Activated CD4-positive, alpha-beta T cell treated with anti-CD3 and anti-CD28 coated beads for 24 hours (primary cell): ENCODE measurements at places on chromosomes 13 and 19.

GRCh38 chr13:109243311-109243951 is 543.0 kb downstream of the IRS2 start:
- no peak for DNase-seq

- DNase-seq: no peak
Observed at GRCh38 chr13:29861694-29862110, 11.3 kb upstream of the UBL3 start.

DNA sequence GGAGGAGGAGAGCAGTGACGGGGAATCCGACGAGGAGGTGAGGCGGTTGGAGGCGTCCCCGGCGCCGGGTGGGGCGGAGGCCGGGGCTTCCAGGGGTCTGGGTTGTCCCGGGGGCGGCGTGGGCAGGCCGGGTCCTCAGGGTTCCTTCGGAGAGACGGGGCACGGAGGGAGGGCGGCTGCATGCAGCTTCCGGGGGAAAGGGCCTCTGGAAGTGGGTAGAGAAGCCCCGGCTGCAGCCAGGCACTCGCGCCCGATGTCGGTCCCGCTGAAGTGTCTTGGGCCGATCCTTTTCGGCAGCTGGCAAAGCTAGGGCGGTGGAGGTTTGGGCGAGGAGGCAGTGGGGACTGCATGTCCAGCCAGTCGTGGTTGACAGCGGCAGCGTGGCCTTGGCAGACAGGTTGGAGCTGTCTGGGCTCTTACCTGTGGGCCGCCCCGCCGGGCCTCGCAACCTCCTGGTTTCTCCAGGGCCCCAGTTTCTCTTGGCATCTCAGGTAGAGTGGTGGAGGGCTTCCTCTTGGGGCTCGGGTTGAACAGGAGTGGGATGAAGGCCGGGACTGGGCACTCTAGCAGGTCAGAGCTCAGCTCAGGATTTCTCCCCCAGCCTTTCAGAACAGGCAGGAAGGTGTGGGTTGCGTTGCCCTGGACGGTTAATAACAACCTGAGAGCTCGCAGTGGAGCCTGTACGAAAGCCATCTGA is 690 bp downstream of the KMT2B start:
- no peak for DNase-seq

GRCh38 chr19:37361994-37362393 is 8.9 kb upstream of the ZNF527 start:
- no peak for DNase-seq

GRCh38 chr13:112510987-112511685 is 76.8 kb downstream of the TUBGCP3 start:
- DNase-seq: no peak

- DNase-seq: no peak
Observed at GRCh38 chr13:99507551-99507950, 6.3 kb downstream of the TM9SF2 start.

GRCh38 chr19:33627526-33627925 is 5.8 kb downstream of the CHST8 start:
- no peak for DNase-seq

DNA sequence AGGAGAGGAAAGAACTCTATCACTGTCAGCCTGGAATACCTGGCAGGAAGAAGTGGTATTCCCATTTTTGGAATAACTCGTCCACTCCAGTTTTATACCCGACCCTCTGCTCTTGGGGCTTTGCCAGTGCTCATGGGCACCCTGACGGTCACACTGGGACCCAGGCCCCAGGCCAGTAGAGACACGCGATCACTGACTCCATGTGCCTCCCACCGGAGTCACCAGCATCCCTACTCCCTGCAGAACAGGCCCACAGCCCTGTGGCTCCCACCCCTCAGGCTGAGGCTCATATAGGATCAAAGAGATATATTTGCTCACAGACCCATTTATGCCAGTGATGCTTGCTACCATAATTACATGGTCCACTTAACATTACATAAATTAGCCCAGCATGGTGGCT is 3.5 kb downstream of the GRTP1 start:
- DNase-seq: no peak
